ENCODE measurements at places on chromosomes 5 and 9. TPM values are rescaled to one million over a fixed set of nuclear protein-coding genes. Genes with fewer than 3 reads are reported as not detected.
A peak's percentile ranks its signal among the peaks of the same experiment; 100 is the strongest.

DNA sequence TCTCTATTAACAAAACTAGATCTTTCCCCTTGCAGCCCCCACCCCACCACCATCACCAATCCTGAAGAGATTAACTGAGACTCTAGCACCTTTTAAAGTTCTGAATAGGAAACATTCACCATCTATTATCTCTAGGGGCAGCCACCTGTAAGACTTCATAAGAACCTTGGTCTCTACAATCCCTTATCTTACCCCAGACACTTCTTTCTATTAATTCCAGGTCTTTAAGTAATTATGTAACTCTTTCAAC, 180.2 kb upstream of the FBXL17 start:
- no peaks in the 10 kb centered on the region for H3K36me3 ChIP-seq
- H3K27me3 ChIP-seq: no peaks in the 10 kb centered on the region
- DNase-seq: no peak

DNA sequence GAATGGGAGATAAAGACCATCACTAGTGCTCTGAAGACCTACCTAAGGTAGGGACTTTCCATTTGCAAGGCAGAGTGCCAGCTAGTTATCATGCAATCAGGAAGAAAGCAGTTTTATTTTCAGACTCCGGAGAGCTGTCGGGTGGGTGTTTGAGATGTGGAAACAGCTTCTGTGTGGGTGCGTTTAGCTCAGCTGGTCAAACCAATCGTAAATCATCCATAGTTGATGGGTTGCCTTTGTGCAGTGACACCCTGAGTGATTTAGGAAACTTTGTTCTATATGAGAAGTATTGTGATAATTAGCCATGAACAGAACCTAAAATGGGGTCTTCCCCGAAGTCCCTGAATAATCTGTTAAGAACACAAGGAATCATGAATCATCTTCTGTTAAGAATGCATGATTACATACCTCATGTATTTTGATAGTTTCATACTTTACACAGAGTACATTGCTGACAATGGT, 284.3 kb downstream of the ARHGAP26 start:
- H3K4me1 ChIP-seq: peaks cover 28% of the 10 kb centered on the region
- no peak for DNase-seq
- H3K27me3 ChIP-seq: no peaks in the 10 kb centered on the region
- no peaks in the 10 kb centered on the region for H3K36me3 ChIP-seq
- H3K4me3 ChIP-seq: no peak overlapping the region

DNA sequence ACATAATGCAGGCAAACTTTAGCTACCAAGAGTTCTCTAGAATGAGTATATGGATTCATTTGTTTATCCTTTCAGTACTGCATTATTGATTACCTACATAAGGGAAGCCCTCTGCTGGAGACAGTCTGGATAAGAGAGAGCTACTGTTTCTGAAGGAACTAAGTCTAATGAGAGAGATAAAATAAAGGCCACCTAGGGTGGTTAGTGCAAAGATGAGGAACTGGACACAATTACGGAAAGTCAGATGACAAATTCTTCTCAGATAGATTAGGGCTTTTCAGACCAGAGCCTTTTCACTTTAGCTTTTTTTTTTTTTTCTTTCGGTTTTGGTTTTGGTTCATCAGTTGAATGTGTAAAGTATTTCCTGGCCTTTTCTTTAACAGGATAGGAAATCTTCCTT, 31.3 kb downstream of the ISOC1 start:
- DNase-seq: no peak
- H3K27me3 ChIP-seq: no peaks in the 10 kb centered on the region
- no peaks in the 10 kb centered on the region for H3K36me3 ChIP-seq
- no peaks in the 10 kb centered on the region for H3K4me1 ChIP-seq

DNA sequence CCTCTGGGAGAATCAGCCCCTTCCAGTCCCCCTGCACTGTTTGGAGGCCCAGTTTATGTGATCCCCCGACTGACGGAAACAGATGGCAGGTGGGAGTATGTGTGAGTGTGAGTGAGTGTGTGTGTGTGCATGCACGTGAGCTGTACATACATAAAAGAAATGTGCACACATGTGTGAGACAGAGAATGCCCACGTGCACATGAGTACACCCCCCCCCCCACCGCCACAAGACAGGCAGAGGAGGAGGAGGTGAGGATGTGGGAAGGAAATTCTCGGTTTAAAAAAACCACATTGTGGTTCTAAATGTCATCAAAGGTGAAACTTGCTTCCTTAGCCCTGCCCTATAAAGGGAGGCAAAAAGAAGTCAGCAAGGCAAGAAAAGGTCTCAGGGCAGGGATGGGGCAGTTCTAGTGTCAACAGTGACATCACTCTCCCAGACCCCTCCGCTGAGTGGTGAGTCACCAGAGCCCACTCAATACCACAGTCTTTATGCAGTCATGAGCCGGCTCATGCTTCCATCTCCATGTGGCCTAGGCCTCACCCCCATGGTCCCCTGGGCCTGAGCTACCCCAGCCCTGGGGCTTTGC, 79.2 kb upstream of the HSPA9 start:
- H3K36me3 ChIP-seq: no peaks in the 10 kb centered on the region
- H3K27ac ChIP-seq: no peak overlapping the region
- no peak for DNase-seq
- no peak overlapping the region for H3K4me3 ChIP-seq

- no peaks in the 10 kb centered on the region for H3K27me3 ChIP-seq
- H3K27ac ChIP-seq: peak overlapping the region; percentile 97
- no peak for DNase-seq
- H3K36me3 ChIP-seq: no peaks in the 10 kb centered on the region
- peaks cover 21% of the 10 kb centered on the region for H3K4me1 ChIP-seq
- H3K4me3 ChIP-seq: peak overlapping the region; percentile 97
Measured at GRCh38 chr5:138354926-138355378, 2.5 kb downstream of the KDM3B start.

GRCh38 chr9:20726144-20726543, 42.1 kb downstream of the FOCAD start:
- no peak for DNase-seq
- no peaks in the 10 kb centered on the region for H3K4me1 ChIP-seq
- H3K27me3 ChIP-seq: no peaks in the 10 kb centered on the region
- H3K36me3 ChIP-seq: peaks cover 1% of the 10 kb centered on the region

GRCh38 chr5:57442080-57442839, 40.4 kb downstream of the ACTBL2 start:
- no peak overlapping the region for H3K4me3 ChIP-seq
- no peaks in the 10 kb centered on the region for H3K36me3 ChIP-seq
- DNase-seq: no peak
- no peaks in the 10 kb centered on the region for H3K4me1 ChIP-seq

DNA sequence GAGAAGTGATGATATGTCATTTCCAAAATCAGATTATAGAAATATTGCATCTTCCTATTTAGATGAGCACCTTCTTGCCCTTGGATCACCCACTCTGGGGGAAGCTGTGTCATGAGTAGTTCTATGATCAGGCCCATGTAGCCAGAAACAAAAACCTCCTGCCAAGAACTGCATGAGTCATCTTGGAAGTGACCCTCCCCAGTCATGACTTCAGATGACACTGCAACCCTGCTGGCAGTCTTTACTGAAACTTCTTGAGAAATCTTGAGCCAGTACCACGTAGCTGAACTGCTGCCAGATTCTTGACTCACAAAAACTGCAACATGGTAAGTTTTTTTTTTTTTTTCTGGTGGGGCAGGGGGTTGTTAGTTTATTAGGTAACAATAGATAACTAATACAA, 439.6 kb upstream of the PTGER4 start:
- no peaks in the 10 kb centered on the region for H3K36me3 ChIP-seq
- no peak for DNase-seq
- no peaks in the 10 kb centered on the region for H3K4me1 ChIP-seq
- H3K27ac ChIP-seq: no peak overlapping the region

GRCh38 chr5:14270209-14270702, 127.1 kb downstream of the TRIO start:
- no peak overlapping the region for H3K4me3 ChIP-seq
- H3K4me1 ChIP-seq: peaks cover 32% of the 10 kb centered on the region

- H3K36me3 ChIP-seq: no peaks in the 10 kb centered on the region
- no peak for DNase-seq
- no peak overlapping the region for H3K4me3 ChIP-seq
- no peak overlapping the region for H3K27ac ChIP-seq
Measured at GRCh38 chr5:77181596-77182304, 28.7 kb upstream of the PDE8B start.

GRCh38 chr9:33223696-33224095, 16.3 kb upstream of the SPINK4 start:
- peaks cover 9% of the 10 kb centered on the region for H3K4me1 ChIP-seq
- no peaks in the 10 kb centered on the region for H3K36me3 ChIP-seq
- no peak overlapping the region for H3K4me3 ChIP-seq
- no peak overlapping the region for H3K27ac ChIP-seq

- H3K4me3 ChIP-seq: no peak overlapping the region
- no peaks in the 10 kb centered on the region for H3K36me3 ChIP-seq
- peaks cover 21% of the 10 kb centered on the region for H3K27me3 ChIP-seq
- no peak for DNase-seq
- no peaks in the 10 kb centered on the region for H3K4me1 ChIP-seq
Measured at GRCh38 chr5:179413086-179413690, 67.9 kb upstream of the ADAMTS2 start.

DNA sequence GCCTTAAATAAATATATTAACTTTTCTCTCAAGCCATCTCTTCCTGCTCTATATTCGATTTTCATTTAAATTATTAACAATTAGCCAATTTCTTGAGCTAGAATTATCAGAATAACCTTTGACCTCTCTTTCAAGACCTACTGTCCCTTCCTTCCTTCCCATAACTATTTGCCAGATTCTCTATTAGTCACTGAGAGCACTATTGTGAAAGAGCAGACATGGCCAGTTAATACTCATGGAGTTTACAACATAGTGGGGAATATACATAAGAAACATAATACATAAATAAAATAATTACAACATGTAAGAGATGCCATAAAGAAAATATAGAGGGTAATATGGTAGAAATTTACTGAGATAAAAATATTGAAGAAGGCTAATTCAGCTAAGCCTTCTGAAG, 72.1 kb upstream of the CHD1 start:
- no peaks in the 10 kb centered on the region for H3K36me3 ChIP-seq
- H3K4me3 ChIP-seq: no peak overlapping the region
- no peaks in the 10 kb centered on the region for H3K4me1 ChIP-seq
- H3K27ac ChIP-seq: no peak overlapping the region

DNA sequence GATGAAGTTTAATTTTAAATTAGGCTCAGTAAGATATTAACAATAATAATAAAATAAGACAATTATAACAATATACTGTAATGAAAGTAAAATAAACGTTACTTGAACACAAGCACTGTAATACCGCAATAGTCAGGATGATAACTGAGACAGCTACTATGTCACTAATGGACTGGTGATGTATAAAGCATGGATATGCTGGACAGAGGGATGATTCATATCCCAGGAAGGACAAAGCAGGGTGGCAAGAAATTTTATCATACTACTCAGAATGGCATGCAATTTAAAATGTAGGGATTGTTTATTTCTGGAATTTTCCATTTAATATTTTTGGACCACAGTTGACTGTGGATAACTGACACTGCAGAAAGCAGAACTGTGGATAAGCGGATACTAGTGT, 196.9 kb downstream of the VPS13A start:
- no peak for DNase-seq
- H3K27ac ChIP-seq: no peak overlapping the region
- no peak overlapping the region for H3K4me3 ChIP-seq
- H3K27me3 ChIP-seq: no peaks in the 10 kb centered on the region
- H3K36me3 ChIP-seq: peaks cover 21% of the 10 kb centered on the region

DNA sequence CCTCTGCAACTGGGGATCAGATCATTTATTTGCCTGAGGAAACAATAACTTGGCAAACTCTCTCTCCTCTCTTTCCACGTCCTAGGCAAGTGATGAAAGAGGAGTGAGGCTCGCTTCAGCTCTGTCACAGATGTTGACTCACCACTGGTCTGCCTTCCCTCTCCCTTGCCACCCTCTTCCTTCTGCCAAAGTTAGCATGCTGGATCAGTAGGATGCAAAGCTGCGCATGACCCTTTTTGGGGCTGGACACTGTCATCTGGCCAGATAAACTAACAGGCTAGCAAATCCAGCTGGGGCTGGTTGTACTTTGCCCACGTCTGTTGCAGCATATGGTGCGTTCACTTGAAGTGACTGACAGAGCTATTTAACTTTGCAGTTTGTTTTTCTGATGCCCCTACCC, 36.2 kb upstream of the SMARCA2 start:
- peak overlapping the region; percentile 55 for H3K27ac ChIP-seq
- no peak for DNase-seq
- H3K4me3 ChIP-seq: no peak overlapping the region
- no peaks in the 10 kb centered on the region for H3K4me1 ChIP-seq
- H3K27me3 ChIP-seq: no peaks in the 10 kb centered on the region

DNA sequence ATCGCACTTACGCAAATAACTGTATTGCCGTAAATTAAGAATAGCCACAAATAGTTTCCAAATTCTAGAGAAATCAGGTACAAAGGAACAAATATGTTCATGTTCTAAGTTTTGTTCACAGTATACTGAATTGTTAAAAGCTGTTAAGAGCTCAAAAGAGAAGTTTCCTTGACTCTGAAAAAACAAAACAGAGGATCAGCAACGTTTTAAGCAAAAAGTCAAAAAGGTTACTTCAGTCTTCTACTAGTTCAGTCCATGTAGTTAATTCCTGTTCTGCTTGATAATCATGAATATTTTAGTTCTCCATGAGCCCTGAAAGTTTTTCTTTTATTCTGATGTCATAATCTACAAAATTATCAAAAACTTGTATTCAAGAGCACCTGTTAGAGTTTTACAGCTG, 128.6 kb upstream of the MAST4 start:
- H3K36me3 ChIP-seq: no peaks in the 10 kb centered on the region
- no peaks in the 10 kb centered on the region for H3K27me3 ChIP-seq
- H3K4me1 ChIP-seq: no peaks in the 10 kb centered on the region
- H3K27ac ChIP-seq: no peak overlapping the region

GRCh38 chr9:132808645-132809044, 69.4 kb downstream of the AK8 start:
- DNase-seq: no peak
- H3K27me3 ChIP-seq: peaks cover 11% of the 10 kb centered on the region
- H3K4me1 ChIP-seq: no peaks in the 10 kb centered on the region
- no peak overlapping the region for H3K4me3 ChIP-seq
- H3K36me3 ChIP-seq: no peaks in the 10 kb centered on the region

FRMPD1 gene
- total RNA-seq: not detected

NRARP gene
- total RNA-seq: 21.5 TPM

RMRP gene
- 30,828 TPM for total RNA-seq

MRPL36 gene
- total RNA-seq: 29.4 TPM

ADAMTSL1 gene
- 7.3 TPM for total RNA-seq

SH3RF2 gene
- 12.4 TPM for total RNA-seq

SPINK6 gene
- total RNA-seq: not detected

KCNMB1 gene
- 1.5 TPM for total RNA-seq

SLC28A3 gene
- total RNA-seq: 1.6 TPM
